Vagina (tissue), 2 donors: ENCODE measurements at places on chromosomes 2 and 18.

DNA sequence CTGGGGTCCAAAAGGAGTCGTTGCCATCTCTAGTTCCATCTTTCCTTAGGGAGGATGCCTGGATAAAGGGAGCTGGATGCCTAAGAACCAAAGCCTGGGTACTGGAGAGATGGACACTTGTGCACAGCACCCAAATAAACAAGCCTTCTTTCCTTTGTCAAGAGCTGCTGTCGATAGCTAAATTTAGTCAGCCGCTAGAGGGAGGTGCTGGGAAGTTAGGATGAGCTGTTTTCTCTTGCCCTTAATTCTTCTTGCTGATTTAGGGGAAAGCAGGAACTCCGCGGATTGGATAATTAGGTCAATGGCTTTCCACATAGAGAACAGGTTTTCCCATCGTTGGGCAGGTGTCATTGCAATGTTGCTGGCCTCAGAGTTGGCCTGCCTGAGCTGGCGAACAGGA, 30.9 kb upstream of the SERPINB12 start:
- no peaks in the 10 kb centered on the region for H3K27me3 ChIP-seq
- no peak overlapping the region for H3K4me3 ChIP-seq
- H3K27ac ChIP-seq, result no peak overlapping the region
- H3K36me3 ChIP-seq, result no peaks in the 10 kb centered on the region
- DNase-seq, result no peak

DNA sequence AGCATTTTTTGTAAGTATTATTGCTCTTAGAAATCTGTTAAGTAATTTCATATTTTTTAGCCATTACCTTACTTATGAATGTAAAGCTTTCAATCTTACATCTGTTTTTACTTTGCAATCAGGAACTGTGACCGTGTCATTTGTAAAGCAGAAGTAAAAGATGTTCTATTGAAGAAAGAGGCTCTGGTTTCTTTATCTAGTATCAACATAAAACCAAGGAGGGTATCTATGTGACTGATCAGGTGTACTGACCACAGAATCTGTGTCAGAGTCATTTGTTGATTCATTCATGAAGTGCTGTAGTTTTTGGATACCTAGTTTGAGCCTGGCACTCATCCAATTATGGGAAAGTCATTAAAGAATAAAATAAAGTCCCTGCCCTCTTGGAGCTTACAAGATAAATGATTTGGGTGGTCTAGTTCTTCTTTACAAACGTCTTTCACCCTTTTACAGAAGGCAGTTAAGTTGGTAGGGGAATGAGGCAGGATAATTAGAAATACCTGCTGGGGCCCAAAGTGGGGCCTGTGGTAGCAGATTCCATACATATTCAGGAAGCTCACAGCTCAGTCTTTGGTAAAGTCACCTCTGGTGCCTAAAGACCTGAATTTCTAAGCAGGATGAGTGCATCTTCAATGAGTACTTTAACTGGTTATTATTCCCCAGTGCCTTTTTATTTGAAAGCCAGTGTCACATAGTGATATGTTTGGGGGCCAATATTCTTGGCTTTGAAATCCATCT, 260.6 kb upstream of the NT5C1B start:
- H3K36me3 ChIP-seq, result no peaks in the 10 kb centered on the region
- no peak overlapping the region for H3K4me3 ChIP-seq
- H3K4me1 ChIP-seq, result no peaks in the 10 kb centered on the region
- no peak overlapping the region for H3K27ac ChIP-seq

- no peak overlapping the region for H3K4me3 ChIP-seq
- DNase-seq, result peak; percentile 77
- no peaks in the 10 kb centered on the region for H3K36me3 ChIP-seq
Observed at GRCh38 chr18:75128911-75129716, 79.8 kb downstream of the PTGR3 start.

DNA sequence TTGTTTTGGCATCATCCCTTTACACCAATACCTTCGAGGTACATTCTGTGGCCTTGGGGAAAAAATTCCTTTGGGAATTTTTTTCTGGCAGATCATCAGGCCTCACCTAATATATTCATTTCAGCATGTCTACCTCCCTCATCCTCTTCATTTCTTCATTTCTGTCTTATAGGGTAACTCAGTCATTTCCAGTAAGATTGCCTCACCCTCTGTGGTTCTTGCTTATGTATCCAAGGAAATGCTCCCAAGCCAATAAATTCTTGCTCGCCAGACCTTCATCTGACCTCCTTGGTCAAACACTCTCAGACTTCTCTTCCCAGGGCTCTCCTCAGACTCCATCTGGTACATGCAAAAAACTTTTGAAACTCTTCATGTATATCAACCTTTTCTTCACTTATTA, 265.6 kb downstream of the TMX3 start:
- no peaks in the 10 kb centered on the region for H3K27me3 ChIP-seq
- no peaks in the 10 kb centered on the region for H3K4me1 ChIP-seq
- no peak overlapping the region for H3K27ac ChIP-seq
- no peak for DNase-seq
- no peaks in the 10 kb centered on the region for H3K36me3 ChIP-seq
- no peak overlapping the region for H3K4me3 ChIP-seq

- no peak overlapping the region for H3K4me3 ChIP-seq
- H3K36me3 ChIP-seq, result no peaks in the 10 kb centered on the region
- no peaks in the 10 kb centered on the region for H3K27me3 ChIP-seq
- H3K4me1 ChIP-seq, result no peaks in the 10 kb centered on the region
Observed at GRCh38 chr2:12504443-12504842, 212.3 kb upstream of the TRIB2 start.

GRCh38 chr2:240557808-240558207, at the start of gene ANKMY1:
Gene ANKMY1, minus strand, starts transcription at chr2:240557988. Its CDS starts 653 bp downstream, at chr2:240557335.
- peak within 1 kb of the TSS; percentile 56 for H3K4me3 ChIP-seq
- no peaks in the 10 kb centered on the region for H3K27me3 ChIP-seq
- H3K27ac ChIP-seq, result no peak within 1 kb of the TSS

DNA sequence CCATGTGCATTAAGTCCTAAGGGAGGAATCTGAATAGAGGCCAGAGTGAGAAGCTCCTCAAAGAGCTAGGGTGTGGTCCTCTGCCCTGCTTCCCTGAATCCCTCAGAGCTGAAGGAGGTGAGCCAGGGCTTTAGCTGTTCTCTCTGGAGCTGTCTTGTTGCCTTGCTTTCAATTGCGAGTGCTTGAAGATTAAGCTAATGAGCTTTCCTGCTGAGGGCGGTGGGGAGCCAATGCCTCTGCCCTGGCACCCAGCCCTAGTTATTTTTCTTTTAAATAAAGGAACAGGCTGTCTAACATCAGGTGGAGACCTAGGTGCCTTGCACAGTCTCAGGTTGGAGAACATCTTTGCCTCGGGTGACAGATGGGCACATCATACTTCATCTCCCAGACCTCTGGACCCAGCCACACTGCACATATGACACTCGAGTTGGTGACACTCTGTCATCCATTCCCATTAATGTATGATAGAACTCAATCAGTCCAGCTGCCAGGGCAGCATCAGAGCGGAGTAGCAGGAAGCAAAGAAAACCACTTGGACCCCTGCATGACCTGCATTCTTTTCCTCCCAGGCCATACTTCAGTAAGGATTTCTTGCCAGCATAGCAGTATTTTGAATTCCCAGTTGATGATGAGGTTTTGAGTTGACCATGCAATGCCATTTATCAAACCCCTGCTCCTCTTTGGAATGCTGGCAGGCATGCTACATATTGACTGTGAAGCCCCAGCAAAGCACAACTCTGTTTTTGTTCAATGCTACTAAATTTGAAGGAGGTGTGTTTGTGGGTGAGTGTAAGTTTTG, 292.7 kb downstream of the RNF144A start:
- no peak for DNase-seq
- no peaks in the 10 kb centered on the region for H3K36me3 ChIP-seq
- H3K4me3 ChIP-seq, result no peak overlapping the region
- H3K27ac ChIP-seq, result no peak overlapping the region
- no peaks in the 10 kb centered on the region for H3K4me1 ChIP-seq

DNA sequence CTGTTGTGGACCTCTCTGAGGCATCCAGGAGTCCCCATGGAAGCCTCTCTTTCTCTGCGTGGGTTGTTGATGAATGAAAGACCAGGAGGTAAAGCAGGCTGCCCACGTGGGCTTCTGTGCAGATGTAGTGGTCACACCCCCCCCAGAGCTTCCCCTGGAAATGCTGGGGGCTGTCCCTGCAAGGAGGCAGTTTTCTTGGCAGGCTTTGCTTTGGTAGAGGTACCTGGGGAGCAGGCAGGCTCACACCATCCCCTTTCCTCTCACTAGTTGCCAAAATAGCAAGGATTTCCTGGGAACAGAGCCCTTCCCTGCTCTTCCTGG, 97.6 kb upstream of the MAP3K20 start:
- H3K4me3 ChIP-seq, result no peak overlapping the region
- DNase-seq, result no peak
- H3K27me3 ChIP-seq, result no peaks in the 10 kb centered on the region
- H3K27ac ChIP-seq, result no peak overlapping the region
- H3K4me1 ChIP-seq, result no peaks in the 10 kb centered on the region
- no peaks in the 10 kb centered on the region for H3K36me3 ChIP-seq

GRCh38 chr2:100765481-100765880, 54.5 kb upstream of the NPAS2 start:
- DNase-seq, result peak; percentile 78
- H3K36me3 ChIP-seq, result no peaks in the 10 kb centered on the region
- H3K27me3 ChIP-seq, result no peaks in the 10 kb centered on the region

GRCh38 chr2:6073191-6074088, 381.3 kb downstream of the SOX11 start:
- no peak overlapping the region for H3K4me3 ChIP-seq
- no peak for DNase-seq
- H3K36me3 ChIP-seq, result no peaks in the 10 kb centered on the region
- H3K4me1 ChIP-seq, result no peaks in the 10 kb centered on the region
- H3K27ac ChIP-seq, result no peak overlapping the region

DNA sequence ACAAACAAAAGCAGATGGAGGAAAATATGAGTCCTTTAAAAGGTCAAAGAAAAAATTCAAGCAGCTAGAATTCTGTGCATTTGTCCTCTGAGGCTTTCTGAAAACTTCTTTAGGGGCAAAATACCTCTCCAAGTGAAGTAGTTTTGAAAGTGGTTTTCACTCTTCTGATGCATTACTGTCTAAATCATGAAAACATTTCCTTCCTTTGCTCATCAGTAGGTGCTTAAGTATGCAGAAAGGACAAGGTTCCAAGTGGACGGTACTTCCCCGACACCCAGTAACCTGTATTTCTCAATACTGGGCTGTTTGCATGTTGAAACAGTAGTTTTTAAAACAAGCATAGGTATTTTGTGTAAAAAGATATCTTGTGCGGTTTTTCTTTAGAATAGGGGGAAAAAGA, 189.1 kb upstream of the ERBB4 start:
- no peak for DNase-seq
- H3K4me3 ChIP-seq, result no peak overlapping the region
- H3K36me3 ChIP-seq, result no peaks in the 10 kb centered on the region

GRCh38 chr2:23299476-23300195, 85.3 kb upstream of the KLHL29 start:
- no peaks in the 10 kb centered on the region for H3K36me3 ChIP-seq
- H3K4me1 ChIP-seq, result peaks cover under 1% of the 10 kb centered on the region
- H3K27ac ChIP-seq, result no peak overlapping the region
- no peaks in the 10 kb centered on the region for H3K27me3 ChIP-seq

- H3K4me1 ChIP-seq, result peaks cover 83% of the 10 kb centered on the region
- peak overlapping the region; percentile 58 for H3K27ac ChIP-seq
- no peak for DNase-seq
- no peaks in the 10 kb centered on the region for H3K27me3 ChIP-seq
- H3K36me3 ChIP-seq, result no peaks in the 10 kb centered on the region
Observed at GRCh38 chr2:207151048-207151447, 14.7 kb downstream of the KLF7 start.

GRCh38 chr2:25009954-25010353, 31.9 kb upstream of the EFR3B start:
- H3K27ac ChIP-seq, result no peak overlapping the region
- no peak overlapping the region for H3K4me3 ChIP-seq
- no peaks in the 10 kb centered on the region for H3K27me3 ChIP-seq
- H3K36me3 ChIP-seq, result no peaks in the 10 kb centered on the region
- no peak for DNase-seq
- H3K4me1 ChIP-seq, result no peaks in the 10 kb centered on the region

- peak overlapping the region; percentile 69 for H3K27ac ChIP-seq
- no peak for DNase-seq
- H3K4me3 ChIP-seq, result no peak overlapping the region
- H3K27me3 ChIP-seq, result no peaks in the 10 kb centered on the region
- H3K36me3 ChIP-seq, result no peaks in the 10 kb centered on the region
- H3K4me1 ChIP-seq, result peaks cover 45% of the 10 kb centered on the region
Observed at GRCh38 chr2:48525269-48525943, 4.5 kb upstream of the STON1 start.

GRCh38 chr2:203718087-203718486, 11.6 kb downstream of the CD28 start:
- H3K4me1 ChIP-seq, result no peaks in the 10 kb centered on the region
- H3K27ac ChIP-seq, result no peak overlapping the region
- H3K36me3 ChIP-seq, result no peaks in the 10 kb centered on the region
- H3K27me3 ChIP-seq, result no peaks in the 10 kb centered on the region
- no peak overlapping the region for H3K4me3 ChIP-seq
- no peak for DNase-seq

DNA sequence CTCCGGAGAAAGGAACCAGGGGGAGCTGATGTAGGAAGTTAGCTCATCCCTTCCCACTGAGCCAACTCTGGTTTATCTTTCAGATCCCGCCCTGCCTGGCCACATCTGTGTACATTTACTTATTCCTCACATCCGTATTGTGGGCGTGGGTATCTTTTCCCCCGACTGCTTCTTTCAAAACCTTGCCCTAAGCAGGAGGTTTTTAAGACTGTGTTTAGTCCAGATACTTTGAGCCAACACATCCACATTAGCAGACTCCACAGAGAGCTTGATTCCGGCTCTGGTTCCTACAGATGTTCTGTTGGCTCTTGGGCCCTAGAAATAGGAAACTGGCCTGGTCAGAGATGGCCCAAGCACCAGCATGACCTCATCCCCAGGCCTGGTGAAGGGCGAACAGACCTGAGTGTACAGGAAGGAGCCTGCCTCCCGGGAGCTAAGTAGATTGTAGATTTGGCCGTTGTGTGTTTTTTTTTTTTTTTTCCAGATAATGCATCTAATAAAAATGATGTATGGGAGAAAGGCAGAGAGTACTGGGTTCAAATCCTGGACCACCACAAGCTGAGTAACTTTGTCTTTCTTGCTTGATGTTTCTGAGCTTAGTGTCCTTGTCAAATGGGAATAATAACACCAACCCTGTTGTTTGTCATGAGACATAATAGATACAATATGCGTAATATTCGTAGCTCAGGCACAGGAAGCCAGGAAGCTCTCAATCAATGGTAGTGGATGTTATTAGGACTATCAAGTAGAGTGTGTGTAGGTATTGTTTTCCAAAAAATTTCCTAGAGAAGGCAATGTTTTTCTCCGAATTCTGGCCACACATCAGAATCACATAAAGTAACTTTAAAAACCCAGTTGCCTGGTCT, 92.3 kb downstream of the PRKCE start:
- no peaks in the 10 kb centered on the region for H3K27me3 ChIP-seq
- DNase-seq, result no peak
- H3K4me3 ChIP-seq, result no peak overlapping the region
- H3K27ac ChIP-seq, result peak overlapping the region; percentile 56

DNA sequence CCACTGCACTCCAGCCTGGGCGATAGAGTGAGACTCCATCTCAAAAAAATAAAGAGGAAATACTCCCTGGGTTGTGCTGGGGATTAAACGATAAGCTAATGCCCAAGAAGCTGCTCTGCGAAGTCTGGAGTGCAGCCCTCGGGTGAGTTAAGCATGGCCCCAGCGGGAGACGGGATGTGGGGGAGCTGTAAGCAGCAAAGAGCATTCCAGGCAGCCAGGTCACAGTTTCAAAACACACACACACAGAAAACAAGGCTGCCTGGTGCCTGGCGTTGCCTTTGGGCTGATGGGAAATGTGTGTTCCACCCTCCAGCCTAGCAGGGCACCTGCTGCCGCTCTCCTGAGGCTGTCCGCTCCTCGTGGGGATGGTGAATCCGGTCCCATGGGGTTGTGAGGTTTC, 24.1 kb downstream of the ODC1 start:
- no peak overlapping the region for H3K4me3 ChIP-seq
- peak overlapping the region; percentile 41 for H3K27ac ChIP-seq
- H3K36me3 ChIP-seq, result peaks cover 8% of the 10 kb centered on the region
- no peak for DNase-seq
- peaks cover 11% of the 10 kb centered on the region for H3K4me1 ChIP-seq
